Activated CD4-positive, alpha-beta T cell treated with anti-CD3 and anti-CD28 coated beads, Interleukin-2, amount 50 U/mL, for 4 hours (primary cell): ENCODE measurements at places on chromosomes 1 and 21.

GRCh38 chr1:228408869-228409805 lies 2.5 kb upstream of the TRIM11 start:
- no peak for DNase-seq

GRCh38 chr1:86573763-86574484 lies 27.0 kb downstream of the CLCA4 start:
- DNase-seq: no peak

- DNase-seq: no peak
Measured at GRCh38 chr1:239448911-239449310, 62.5 kb downstream of the CHRM3 start.

DNA sequence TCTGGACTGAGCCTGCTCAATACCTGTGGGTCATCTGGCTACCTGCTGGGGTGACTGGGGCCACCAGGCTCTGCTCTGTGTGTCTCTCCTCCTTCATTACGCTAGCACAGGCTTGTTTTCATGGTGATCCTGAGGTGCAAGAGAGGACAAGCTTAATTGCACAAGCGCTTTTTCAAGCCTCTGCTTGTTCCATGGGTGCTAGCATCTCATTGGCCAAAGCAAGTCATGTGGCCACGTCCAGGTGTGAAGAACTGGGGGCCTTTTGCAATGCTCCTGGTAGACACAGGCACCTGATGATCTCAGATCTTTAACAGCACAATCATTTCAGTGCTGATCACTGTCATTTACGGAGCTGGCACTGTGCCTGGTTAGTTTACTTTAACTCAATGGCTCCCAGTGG lies 114.6 kb downstream of the KAZN start:
- no peak for DNase-seq

GRCh38 chr1:53257454-53258081 lies 19.2 kb upstream of the MAGOH start:
- DNase-seq: no peak

DNA sequence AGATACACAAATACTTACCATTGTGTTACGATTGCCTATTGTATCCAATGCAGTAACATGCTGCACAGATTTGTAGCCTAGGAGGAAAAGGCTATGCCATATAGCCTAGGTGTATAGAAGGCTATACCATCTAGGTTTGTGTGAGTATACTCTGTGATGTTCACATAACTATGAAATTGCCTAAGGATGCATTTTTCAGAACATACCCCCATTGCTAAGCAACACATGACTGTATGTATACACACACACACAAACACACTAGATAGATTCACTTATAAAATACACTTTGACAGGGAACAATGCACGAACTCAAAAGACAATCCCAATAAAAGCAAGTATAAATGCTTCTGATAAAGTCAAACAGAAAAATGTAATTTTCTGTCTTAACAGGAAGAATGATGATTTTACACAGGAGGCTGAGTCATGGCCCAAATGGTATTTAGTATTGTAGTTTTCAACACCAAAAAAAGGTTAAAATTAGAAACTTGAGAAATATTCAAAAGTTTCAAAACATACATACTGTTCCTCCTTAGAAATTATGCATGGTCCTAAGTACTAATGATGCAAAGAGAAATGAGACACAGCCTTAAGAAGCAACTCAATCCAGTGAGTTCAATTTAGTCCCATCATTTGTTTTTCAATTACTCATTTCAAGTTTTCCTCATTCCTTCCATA lies 12.2 kb downstream of the FH start:
- DNase-seq: no peak

DNA sequence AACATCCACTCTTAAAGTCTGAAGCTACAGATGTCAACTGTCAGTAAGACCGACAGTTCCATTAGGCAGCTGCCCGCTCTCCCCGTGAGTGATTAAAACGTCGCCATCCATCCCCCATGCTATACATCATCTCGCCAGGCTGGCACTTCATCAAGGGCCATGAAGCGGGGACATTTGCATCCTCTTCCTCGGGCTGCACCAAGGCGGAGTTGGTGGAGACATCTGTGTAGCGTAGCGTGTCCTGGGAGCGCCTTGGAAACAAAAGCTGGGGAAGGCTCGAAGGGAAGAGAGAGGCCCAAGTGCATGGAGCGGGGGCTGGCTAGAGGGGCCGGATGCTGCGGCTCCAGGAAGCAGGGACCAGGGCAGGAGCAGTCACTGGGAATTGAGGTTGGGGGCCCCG lies 250.1 kb downstream of the KAZN start:
- no peak for DNase-seq

- no peak for DNase-seq
Measured at GRCh38 chr1:220767312-220768125, 19.2 kb upstream of the MTARC1 start.

DNA sequence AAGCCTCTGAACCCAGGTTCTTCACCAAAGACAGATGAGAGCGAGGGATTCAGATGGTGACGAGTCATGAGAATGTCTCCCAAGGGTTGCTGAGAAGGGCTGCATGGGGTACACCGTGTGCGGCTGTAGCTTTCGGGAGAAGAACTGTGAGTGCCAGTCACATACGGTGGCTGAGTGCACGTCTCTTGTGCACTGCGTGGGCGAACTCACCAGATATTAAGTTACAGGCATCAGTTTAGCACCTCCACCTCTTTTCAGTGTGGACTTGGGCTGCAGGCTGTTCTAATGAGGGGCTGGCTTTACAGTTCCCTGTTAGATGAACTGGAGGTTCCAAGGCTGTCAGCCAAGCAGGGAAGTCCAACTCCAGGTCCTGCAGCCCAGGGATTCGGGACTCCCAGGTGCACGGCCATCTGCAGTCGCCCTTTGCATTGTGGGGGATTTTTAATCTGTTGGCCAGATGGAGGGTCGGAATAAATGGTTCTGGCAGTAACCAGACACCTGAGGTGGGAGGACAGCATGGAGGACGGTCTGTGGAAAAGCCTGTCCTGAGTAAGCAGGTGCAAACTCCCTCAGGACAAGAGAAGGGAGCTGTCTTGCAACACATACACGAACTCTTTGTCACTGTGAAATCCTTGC lies 26.5 kb upstream of the AVPR1B start:
- DNase-seq: no peak

DNA sequence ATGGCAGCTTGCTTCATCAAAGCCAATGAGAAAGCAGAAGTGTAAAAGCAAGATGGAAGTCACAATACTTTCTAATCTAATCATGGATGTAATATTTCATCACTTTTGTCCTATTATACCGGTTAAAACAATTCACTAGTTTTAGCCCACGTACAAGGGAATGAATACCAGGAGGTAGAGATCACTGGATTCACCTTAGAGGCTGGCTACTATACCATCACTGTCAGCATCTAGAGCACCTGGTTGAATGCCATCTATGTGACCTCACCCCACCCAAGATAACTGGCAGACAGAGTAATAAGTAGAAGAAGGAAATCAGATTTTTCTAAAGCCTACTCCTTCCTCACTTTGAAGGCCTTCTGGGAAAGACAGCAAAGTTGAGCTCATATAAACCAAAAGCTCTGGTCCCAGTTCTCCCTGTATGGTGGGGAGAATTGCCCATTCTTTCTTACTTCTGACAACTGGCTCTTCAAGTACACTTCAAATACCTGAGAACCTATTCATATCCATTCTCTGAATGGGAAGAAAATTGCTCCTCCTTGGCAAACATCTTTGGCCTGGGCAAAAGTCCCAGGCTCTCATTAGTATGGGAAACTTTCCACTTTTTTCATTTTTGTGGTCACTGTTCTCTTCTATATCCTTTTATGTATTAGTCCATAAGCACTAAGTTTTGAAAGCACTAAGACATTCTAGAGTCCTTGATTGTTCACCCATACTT lies 24.8 kb downstream of the HSD3B1 start:
- no peak for DNase-seq

- peak; percentile 74 for DNase-seq
Measured at GRCh38 chr1:225866061-225866837, 15.9 kb downstream of the TMEM63A start.

GRCh38 chr1:54273795-54274163 lies 73.8 kb downstream of the MRPL37 start:
- no peak for DNase-seq

DNA sequence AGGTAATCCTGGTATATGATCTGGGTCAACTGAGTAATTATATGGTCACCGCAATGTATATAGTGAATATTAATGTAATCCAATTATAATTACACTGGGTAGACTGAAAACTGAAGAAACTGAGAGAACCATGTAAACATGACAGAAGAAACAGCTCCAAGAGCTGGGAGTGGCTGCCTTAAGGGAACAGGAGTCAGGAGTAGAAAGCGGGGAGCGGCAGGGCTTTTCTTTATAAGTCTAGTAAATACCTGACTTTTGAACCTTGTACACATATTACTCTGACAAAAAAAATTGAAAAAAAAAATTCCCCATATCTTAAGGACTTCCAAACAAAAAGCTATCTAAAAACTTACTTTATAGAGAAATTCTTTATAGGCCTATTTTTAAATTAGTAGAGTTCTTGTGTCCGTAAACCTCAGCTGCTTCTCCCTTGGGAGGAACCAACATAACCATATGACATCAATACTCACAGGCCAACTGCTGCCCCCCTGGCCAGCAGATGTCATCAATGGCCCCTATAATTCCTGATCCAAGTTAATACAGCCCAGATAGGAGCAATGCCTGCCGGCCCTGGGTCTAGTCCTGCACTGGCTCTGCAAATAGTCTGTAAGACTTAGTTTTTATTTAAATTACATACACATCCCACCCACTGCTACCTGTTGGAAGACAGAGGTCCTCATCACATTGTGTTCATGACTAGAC lies 33.8 kb downstream of the THAP3 start:
- DNase-seq: no peak

- no peak for DNase-seq
Measured at GRCh38 chr1:226883630-226884029, 13.2 kb downstream of the PSEN2 start.

DNA sequence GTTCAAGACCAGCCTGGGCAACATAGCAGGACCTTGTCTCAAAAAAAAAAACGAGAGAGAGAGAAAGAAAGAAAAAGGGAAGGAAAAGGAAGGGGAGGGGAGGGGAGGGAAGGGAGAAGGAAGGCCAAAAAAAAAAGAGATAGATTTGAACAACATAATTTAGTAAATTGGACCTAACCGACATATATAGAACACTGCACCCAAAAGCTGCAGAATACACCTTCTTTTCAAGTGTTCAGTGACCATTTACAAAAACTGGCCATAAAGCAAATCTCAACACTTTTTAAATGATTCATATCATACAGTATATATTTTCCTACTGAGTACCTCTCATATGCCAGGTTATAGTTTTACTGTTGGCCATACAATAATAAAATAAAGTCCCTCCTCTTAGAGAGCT lies 6.9 kb downstream of the TSTD1 start:
- no peak for DNase-seq

DNA sequence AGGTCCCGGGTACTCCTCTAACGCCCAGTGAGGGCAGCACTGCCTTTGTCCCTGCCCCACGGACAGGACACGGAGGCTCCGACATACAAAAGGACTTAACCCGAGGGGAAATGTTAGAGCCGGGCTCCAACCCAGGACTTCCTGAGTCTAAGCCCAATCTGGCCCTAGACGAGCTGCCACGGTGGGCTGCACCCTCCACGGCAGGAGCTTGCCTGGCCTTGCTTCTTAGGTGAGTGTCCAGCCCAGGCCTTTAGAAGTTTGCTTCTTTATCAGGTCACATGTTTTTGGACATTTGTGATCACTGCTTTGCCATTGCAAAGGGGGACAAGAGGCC lies 11.0 kb upstream of the TMEM200B start:
- DNase-seq: no peak

GRCh38 chr1:163083690-163084089 lies 14.5 kb downstream of the RGS4 start:
- DNase-seq: no peak

- no peak for DNase-seq
Measured at GRCh38 chr1:15674386-15675159, 9.5 kb upstream of the PLEKHM2 start.

GRCh38 chr1:24586970-24587820 lies 31.3 kb downstream of the NCMAP start:
- DNase-seq: peak; percentile 16

- no peak for DNase-seq
Measured at GRCh38 chr1:175078629-175079028, 11.0 kb downstream of the TNN start.

DNA sequence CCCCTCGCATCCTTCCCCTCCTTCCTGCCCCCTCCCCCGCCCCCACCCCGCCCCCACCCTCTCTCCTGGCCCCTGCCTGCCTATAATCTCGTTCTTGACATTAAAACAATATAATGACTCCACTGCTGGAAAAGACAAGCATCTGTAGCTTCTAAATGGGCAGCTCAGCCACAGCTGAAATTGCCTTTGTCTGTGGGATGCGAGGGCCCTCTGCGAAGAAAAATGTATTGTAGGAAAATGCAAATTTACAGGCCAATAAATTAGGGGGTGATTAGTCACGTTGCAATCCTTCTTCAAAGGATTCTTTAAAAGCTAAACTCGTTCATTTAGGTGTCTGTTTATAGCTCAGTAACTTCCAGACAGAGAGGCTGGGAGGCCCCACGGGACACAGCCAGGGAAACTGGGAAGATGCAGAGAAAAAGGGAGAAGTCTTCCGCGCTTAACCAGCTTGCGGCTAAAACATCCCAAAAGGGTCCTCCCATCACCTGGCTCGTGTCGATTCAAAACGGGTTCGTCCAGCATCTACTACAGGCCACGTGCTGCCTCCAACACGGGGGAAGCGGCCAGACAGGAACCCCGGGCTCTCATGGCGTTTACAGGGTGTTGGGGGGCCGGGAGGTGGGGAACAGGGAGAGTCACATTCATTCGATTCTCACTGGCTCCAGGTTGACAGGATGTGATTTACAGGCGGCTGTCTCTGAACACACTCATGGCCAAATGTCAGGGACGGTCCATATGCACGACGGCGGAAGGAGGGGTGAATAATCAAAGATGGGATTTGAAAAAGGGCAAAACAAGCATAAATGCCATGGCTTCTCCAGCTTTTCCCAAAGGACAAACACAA lies 100.5 kb upstream of the ZBTB40 start:
- DNase-seq: no peak

DNA sequence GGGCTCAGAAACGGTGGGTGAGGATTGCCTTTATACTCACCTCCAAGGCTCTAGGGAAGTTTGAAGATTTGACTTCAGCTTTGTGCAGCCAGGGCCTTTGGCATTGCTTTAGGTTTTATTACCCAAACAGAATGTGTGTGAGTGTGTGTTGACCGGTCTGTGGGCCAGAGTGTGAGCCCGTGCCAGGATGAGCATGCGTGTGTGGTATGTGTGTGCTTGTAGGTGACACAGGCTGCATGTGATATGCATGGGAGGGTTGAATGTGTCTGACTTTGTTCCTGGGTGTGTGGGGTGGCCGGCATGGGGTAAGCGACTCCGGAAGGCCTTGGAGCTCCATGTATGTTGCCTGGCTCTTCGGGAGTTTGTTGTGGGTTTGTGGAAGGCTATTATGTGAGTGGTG lies 160.5 kb downstream of the FOXD2 start:
- DNase-seq: no peak
